ENCODE measurements at places on chromosomes 5 and 9. TPM values are rescaled to one million over a fixed set of nuclear protein-coding genes. Genes with fewer than 3 reads are reported as not detected.

GRCh38 chr9:96382839-96383164, 709 bp downstream of the SLC35D2 start:
- DNase-seq, result no peak

GRCh38 chr5:6710551-6711318, 2.5 kb upstream of the TENT4A start:
- no peak for DNase-seq

GRCh38 chr9:13806714-13807113, 507.2 kb downstream of the NFIB start:
- no peak for DNase-seq

- no peak for DNase-seq
Observed at GRCh38 chr5:93421468-93421867, 159.6 kb downstream of the NR2F1-AS1 start.

DNA sequence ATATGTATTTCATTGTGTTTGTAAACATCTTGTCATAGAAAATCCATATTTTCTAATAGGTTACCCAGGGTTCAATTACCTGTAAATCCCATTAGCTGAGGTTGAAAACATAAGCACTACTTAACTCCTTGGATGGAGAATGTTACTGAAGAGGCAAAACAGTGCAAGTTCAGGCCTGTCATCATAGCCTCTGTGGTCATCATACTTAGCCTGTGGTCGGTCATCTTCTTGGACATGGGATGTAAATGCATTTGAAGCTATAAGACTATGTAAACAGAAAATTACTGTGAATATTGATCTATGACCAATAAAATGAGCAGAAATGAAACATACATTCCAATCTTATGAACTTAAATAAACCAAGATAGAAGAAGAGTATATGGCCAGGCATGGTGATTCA, 164.7 kb downstream of the CHSY3 start:
- DNase-seq, result no peak

DNA sequence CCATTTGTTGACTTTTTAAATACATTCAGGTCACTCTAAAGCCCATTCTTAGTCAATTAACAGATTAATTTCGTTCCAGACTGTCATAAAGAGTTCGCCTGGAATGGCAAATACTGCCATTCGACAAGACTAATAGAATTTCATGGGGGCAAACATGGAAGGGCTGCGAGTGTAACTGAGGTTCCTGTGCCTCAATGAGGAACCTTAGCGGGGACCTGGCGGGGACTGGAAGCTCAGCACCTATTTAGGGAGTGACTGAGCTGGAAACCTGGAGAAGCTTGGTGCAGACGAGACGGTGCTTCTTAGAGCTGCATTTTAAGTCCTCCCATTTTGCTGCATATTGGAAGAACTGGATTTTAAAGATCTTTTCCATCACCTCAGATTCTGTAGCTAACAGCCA, 3.4 kb downstream of the VCAN start:
- DNase-seq, result no peak

DNA sequence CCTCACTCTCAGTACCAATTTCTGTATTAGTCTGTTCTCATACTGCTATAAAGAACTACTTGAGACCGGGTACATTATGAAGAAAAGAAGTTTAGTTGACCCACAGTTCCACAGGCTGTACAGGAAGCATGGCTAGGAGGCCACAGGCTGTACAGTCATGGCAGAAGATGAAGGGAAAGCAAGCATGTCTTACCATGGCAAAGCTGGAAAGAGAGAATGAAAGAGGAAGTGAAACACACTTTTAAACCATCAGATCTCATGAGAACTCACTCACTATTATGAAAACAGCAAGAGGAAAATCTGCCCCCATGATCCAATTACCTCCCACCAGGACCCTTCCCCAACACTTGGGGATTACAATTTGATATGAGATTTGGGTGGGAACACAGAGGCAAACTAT, 698.8 kb downstream of the CDH9 start:
- no peak for DNase-seq

DNA sequence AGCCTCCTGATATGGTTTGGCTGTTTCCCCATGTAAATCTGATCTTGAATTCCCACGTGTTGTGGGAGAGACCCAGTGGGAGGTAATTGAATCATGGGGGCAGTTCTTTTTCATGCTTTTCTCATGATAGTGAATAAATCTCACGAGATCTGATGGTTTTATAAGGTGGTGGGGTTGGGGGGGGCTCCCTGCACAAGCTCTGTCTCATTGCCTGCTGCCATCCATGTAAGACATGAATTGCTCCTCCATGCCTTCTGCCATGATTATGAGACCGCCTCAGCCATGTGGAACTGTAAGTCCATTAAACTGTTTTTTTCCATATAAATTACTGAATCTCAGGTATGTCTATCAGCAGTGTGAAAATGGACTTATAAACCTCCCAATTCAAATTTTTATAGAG, 12.8 kb downstream of the XRCC4 start:
- DNase-seq, result no peak

DNA sequence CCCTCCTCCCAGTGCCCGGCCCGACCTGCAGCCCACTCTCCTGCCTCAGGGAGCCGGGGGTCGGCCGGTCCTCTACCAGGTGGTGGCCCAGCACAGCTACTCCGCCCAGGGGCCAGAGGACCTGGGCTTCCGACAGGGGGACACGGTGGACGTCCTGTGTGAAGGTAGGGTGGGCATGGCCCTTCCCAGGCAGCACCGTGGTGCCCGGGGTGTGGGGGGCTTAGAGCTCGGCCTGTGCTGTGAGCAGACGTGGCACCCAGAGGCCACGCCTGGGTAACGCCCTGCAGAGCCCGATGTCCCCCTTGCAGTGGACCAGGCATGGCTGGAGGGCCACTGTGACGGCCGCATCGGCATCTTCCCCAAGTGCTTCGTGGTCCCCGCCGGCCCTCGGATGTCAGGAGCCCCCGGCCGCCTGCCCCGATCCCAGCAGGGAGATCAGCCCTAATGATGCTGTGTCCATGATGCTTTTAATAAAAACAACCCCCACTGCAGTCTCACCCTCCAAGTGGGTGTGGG, 7.2 kb downstream of the ENTPD8 start:
- no peak for DNase-seq

GRCh38 chr9:134661299-134661698, 19.7 kb downstream of the COL5A1 start:
- no peak for DNase-seq

DNA sequence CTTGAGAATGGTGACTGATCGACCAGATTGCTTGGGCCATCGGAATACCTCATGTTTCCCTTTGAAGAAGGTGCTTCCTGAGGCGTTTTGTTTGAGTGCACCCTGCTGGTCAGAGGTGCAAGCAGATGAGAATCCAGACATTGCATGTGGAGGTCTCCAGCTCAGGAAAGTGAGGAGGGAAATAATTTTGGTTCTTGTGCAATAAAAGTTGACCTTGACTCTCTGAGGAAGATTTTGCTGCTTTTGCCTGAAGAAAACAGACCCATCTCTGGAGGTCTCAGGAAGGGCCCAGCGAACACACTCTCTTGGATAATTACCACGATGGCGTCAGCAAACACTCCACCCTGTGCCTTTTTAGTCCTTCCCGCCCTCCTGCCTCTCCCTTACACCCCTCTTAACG, 69.7 kb downstream of the GRAMD2B start:
- no peak for DNase-seq

- DNase-seq, result no peak
Observed at GRCh38 chr9:120281665-120282064, 298.3 kb downstream of the CDK5RAP2 start.

- no peak for DNase-seq
Observed at GRCh38 chr9:110532908-110533665, 46.5 kb downstream of the SVEP1 start.

DNA sequence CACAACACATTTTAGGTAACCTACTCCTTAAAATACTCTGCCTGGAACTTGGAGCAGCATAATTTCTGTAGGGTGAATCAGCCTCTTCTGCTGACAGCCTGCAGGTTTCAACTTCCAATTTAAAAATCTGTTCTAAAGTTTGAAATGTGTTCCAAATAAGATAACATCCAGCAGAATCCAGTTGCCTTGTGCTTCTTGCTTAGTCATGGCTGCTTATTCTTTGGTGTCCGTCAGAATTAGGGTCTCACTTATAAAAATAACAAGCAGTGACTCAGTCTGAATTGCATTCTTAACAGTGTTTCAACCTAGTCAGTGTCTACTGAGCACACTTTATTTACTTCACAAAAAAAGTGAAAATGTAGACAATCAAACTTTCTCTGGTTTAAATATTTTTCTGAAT, 3.7 kb downstream of the CDH6 start:
- no peak for DNase-seq

GRCh38 chr5:52814352-52815148, 26.8 kb downstream of the ITGA1 start:
- no peak for DNase-seq

DNA sequence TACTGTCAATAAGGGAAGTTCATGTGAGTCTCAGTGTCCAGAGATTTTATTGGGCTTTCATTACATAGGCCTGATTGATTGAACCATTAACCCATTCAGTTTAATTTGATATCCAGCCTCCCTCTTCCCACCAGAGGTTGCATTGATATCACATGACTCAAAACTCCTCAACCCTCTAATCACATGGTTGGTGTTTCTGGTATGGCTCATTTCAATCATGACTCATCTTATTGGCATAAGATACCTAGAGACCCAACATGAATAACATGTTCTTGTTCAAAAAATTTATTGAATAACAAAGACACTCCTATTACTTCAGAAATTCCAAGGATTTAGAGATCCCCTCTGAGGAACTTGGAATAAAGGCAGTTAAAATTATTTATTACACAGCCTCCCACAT, 982.2 kb downstream of the TLE1 start:
- DNase-seq, result no peak

DNA sequence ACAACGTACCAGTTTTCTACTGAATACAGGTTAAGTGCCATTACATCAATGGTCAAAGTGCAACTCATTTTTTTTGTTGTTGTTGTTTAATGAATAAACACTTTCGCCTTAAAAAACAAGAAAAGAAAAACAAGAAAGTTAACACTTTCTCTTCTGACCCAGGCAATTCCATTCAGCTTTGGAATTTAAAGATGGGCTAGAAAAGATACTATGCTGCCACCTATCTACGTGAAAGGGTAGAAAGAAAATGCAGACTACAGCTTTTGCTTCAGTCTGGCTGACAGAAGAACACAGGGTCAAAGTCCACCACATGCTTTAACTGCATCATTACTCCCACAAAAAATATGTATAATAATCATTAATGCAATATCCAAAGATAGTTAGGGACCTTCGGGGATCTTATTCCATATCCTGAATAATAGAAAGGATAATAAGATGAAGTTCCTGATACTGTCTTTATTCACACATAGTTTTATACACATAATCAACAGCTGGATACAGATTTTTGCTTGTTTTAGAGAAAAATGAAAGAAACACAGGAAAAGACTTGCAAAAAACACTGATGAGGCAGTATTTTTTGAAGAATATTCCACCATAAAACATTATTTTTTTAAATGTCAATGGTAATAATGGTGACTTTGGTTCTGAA, 40.4 kb downstream of the ZDHHC21 start:
- no peak for DNase-seq

DNA sequence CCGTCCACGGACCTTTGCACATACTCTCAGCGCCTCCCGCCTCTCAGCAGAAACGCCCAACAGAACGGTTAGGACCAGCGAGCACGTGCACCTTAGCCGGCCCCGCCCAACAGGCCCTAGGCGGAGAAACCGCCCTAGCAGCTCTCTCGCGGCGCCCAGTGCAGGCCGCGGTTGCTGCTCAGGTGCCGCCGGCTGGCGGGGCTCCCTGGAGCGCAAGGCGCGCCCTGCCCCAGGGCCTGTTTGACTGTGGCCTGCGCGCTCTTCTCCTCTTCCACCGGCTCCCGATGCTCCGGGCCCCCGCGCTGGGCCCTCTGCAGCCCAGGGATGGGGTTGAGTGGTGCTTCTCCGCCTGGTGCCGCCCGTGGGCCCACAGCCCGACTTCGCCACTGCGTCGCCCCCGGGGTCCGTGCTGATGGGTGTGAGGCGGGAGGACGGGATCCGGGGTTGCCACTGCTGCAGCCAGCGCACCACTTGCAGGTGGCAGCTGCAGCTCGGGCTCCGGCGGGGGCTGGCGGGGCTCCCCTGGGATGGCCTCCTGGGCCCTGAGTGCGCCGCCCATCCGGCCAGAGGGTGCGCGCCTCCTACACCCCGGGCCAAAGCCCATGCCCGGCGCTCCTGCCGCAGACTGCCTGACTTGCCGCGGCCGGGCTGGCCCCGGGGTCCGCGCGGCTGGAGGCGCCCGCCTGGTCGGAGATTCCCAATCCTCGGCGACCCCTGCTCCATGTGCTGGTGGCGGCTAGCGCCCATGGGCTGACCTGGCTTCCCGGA, 1889.4 kb upstream of the CDH9 start:
- no peak for DNase-seq

DNA sequence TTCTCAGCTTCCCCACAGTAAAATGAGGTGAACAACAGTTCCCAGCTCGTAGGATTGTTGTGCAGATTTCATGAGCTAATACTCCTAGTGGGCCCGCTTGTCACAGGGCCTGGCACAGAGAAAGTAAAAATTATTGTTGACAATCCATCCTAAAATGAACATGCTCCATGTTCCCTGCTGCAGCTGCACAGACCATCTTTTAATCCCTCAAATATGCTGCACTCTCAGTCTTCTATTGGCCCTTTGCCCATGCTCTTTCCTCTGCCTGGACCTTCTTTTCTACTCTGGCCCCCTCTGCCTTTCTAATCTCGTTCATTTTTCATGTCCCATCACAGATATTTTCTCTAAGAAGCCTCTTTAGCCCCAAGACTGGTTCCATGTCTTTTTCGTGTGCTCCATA, 117.7 kb upstream of the NR3C1 start:
- DNase-seq, result no peak

DNA sequence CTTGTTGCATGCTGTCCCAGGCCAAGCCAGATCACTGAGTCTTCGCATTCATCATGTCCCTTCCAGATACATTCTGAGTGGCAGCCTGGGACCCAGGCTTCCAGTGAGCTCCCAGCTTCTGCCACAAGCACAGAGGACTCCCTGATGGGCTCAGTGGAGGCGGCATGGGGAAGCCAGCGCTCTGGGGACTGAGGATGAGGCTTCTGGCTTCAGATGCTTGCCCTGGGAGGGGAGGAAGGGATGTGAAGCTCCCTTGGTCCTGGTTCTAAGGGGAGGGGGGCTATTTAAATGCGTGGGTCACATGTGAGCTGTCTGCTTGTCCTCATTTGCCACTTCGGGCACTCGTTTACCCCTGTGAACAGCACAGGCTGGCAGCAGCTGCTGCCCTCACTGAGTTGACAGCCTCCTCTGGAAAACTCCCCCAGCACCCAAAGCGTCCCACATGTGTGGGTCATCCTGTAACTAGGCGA, 174.0 kb downstream of the NR3C1 start:
- no peak for DNase-seq

GRCh38 chr5:31898036-31898632, 259.2 kb downstream of the PDZD2 start:
- DNase-seq, result no peak

GRCh38 chr5:5419291-5420210, 2.9 kb upstream of the ICE1 start:
- no peak for DNase-seq

Gene FCHSD1
- total RNA-seq, result 63.3 TPM

Gene CD180
- not detected for total RNA-seq

Gene CDO1
- total RNA-seq, result 2.9 TPM

Gene EIF4EBP3
- total RNA-seq, result 16.4 TPM

Gene CATSPER3
- total RNA-seq, result 0.33 TPM

Gene ARID3C
- total RNA-seq, result not detected

Gene CSF1R
- 2.7 TPM for total RNA-seq

Gene CTNND2
- 3.6 TPM for total RNA-seq

Gene LRRC19
- not detected for total RNA-seq
